ENCODE measurements at places on chromosomes 12 and 14. TPM values are rescaled to one million over a fixed set of nuclear protein-coding genes. Genes with fewer than 3 reads are reported as not detected.

DNA sequence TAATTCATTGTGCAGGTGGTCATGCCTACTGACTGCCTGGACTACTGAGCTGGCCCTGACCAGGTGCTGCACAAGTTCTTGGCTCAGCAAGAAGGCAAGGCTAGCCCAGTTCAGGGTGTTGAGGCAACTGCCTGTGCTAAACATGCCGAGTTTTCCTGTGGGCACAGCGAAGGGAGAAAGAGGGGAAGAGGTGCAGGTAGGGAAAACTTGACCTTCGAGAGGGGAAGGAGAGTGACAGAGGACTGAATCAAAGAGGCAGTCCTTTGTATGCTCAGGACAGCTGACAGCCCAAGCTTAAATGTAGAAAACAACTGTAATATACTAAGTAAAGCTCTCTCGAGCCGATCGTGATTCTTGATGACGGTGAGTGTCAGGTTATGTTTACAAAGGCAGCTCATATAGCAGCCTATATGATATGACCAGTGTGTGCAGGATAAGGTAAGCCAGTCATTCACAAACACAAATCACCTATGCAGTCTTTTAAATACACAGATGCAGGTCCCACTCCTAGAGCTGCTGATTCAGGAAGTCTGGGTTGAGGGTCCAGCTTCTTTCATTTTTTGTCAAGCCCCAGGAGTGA, 2.6 kb downstream of the IRAK3 start:
- no peaks in the 10 kb centered on the region for H3K36me3 ChIP-seq
- H3K27ac ChIP-seq: no peak overlapping the region
- no peaks in the 10 kb centered on the region for H3K27me3 ChIP-seq
- H3K4me3 ChIP-seq: no peak overlapping the region

GRCh38 chr14:22497671-22498093, 91.3 kb downstream of the DAD1 start:
- H3K36me3 ChIP-seq: no peaks in the 10 kb centered on the region
- no peak for DNase-seq
- H3K4me3 ChIP-seq: peak overlapping the region; percentile 17
- peak overlapping the region; percentile 66 for H3K27ac ChIP-seq
- peaks cover 45% of the 10 kb centered on the region for H3K4me1 ChIP-seq

DNA sequence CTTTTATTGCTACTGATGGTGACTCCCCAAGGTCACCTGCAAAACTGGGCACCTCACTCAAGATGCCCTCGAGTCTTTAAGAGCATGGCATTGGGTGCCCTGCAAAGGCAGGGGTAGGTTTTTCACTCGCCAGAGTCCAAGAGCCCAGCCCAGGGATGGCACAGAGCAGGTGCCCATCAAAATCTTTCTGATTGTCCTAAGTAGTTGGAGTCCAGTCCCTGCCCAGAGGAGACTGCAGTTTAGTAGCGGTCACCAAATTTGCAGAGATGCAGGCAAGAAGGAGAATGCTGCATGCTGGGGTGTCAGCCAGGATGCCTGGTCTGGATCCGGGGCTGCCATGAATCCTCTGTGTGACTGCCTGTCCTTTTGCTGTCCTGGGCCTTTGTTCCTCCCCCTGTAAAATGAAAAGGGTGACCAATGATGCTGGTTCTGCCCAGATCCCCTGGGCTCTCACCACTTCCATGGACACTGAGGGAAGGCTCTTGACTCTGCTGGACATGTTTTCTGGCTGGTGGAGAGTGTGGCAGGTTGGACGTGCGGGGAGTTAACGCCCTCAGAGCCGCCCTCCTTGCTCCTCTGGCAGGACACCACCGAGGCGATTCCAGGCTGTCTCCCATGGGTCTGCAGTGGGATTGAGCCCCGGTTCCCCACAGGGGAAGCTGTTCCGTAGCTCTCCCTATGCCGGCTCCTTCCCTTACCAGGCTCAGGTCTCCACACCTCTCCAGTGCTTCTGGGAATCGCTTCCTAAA, 41.3 kb downstream of the DLK1 start:
- no peak overlapping the region for H3K27ac ChIP-seq
- H3K4me1 ChIP-seq: no peaks in the 10 kb centered on the region
- H3K4me3 ChIP-seq: no peak overlapping the region
- no peaks in the 10 kb centered on the region for H3K27me3 ChIP-seq

- no peak overlapping the region for H3K4me3 ChIP-seq
- H3K36me3 ChIP-seq: no peaks in the 10 kb centered on the region
- H3K27ac ChIP-seq: no peak overlapping the region
- no peaks in the 10 kb centered on the region for H3K27me3 ChIP-seq
- no peaks in the 10 kb centered on the region for H3K4me1 ChIP-seq
Measured at GRCh38 chr14:104524726-104525125, 54.8 kb upstream of the C14orf180 start.

The BBOF1 gene
- total RNA-seq: 4.6 TPM

- peaks cover 23% of the 10 kb centered on the region for H3K4me1 ChIP-seq
- H3K4me3 ChIP-seq: no peak overlapping the region
- peaks cover 27% of the 10 kb centered on the region for H3K36me3 ChIP-seq
- no peak overlapping the region for H3K27ac ChIP-seq
Measured at GRCh38 chr12:122988036-122988435, 7.6 kb downstream of the ARL6IP4 start.

DNA sequence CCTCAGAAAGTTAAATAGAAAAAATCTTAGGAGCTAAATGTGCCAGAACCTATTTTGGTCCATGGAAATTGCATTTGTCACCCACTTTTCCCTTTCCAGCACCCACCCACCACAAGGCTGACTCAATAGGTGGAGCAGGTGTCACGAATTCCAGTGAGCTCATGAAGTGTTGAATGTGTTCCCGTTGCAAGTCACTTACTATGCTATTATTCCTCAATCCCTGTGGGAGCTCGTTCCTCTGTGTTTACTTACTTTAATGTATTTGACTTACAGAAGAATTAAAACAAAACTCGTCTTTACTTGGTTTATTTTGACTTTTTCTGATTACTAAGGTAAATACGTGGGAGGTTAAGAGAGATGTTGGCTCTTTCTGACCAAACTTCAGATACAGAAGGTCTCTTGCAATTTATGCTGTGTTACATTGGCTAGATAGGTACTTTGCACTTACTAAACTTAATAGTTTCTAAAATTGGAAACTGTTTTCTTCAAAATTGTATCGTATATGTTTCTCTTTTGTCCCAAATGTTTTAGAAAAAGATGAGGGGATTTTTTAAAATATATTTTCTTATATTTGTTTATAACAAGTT, 269.4 kb upstream of the NOVA1 start:
- no peak overlapping the region for H3K4me3 ChIP-seq
- DNase-seq: no peak
- peaks cover 5% of the 10 kb centered on the region for H3K4me1 ChIP-seq
- no peaks in the 10 kb centered on the region for H3K36me3 ChIP-seq
- no peak overlapping the region for H3K27ac ChIP-seq
- no peaks in the 10 kb centered on the region for H3K27me3 ChIP-seq

- no peak overlapping the region for H3K27ac ChIP-seq
- peak overlapping the region; percentile 40 for H3K4me3 ChIP-seq
- peaks cover 100% of the 10 kb centered on the region for H3K27me3 ChIP-seq
Measured at GRCh38 chr12:53999559-54000115, 324 bp upstream of the HOXC9 start.

- no peak for DNase-seq
- no peak overlapping the region for H3K27ac ChIP-seq
- no peaks in the 10 kb centered on the region for H3K36me3 ChIP-seq
Measured at GRCh38 chr12:79071498-79071897, 206.9 kb downstream of the SYT1 start.

The PROX2 gene
- not detected for total RNA-seq

DNA sequence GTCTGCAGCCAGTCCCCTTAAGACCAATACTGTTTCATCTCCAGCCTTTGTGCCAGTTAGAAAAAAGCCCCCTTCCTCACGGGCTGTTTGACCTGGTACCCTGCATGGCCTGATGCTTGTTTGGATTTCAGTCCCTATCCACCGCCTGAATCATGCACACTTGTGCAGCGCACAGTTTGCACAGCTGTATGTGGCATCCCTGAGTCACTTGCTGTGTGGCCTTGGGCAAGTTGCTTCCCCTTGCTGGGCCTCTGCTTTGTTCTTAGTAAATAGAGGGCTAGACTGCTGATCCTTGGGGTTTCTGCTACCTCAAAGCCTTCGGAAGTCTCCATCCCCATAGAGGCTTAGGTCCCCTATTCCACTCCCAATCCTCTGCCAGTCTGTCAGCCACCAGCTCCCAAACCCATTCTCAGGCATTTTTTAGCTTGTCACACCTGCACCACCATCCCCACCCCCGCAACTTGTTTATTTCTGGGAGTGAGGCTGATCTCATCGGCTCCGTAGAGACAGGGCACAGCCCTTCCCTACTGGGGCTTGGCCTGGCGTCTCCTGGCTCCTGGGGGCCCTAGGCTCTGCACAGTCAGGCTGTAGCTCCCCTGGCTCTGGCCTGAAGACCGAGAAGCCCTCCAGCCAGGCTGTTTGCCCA, 8.8 kb downstream of the KRT80 start:
- H3K27me3 ChIP-seq: no peaks in the 10 kb centered on the region
- DNase-seq: peak; percentile 33
- no peak overlapping the region for H3K4me3 ChIP-seq

GRCh38 chr14:27320261-27320660, 722.4 kb upstream of the NOVA1 start:
- H3K4me3 ChIP-seq: no peak overlapping the region
- H3K4me1 ChIP-seq: no peaks in the 10 kb centered on the region
- no peaks in the 10 kb centered on the region for H3K36me3 ChIP-seq
- H3K27ac ChIP-seq: no peak overlapping the region
- H3K27me3 ChIP-seq: no peaks in the 10 kb centered on the region
- no peak for DNase-seq

The SPATS2 gene
- 3.0 TPM for total RNA-seq

DNA sequence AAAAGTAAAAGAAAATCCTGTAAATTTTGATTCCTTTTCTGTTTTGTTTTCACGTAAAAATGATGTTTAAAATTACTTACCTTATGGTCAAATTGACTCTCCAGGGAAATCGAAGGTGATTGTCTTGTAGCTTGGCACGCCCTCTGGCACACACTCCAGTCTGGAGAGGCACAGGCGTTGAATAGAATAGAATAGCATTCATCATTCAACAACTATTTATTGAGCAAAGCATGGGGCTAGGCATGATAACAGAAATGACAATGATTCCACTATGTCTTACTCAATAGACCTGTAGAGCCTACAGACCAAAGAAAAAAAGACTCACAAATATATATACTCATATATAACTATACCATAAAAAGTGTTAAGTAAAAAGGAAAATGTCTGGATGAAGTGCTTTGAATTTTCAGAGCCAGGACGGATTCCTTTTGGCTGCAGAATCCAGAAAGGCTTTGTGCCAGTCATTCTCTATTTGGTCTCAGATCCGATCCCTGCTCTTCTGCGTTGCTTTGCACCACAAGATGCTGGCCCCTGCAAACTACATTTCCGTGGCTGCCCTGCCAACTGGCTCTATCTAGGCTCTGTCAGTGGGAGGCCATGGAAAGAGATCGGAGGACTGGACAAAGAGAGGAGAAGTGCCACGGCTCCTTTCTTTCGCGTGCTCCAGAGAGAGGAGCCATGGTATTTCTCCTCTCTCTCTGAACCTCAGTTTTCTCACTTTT, 231.8 kb downstream of the CRADD start:
- no peaks in the 10 kb centered on the region for H3K4me1 ChIP-seq
- no peak overlapping the region for H3K27ac ChIP-seq
- no peaks in the 10 kb centered on the region for H3K36me3 ChIP-seq
- DNase-seq: peak; percentile 23

The NYNRIN gene
- 7.1 TPM for total RNA-seq

DNA sequence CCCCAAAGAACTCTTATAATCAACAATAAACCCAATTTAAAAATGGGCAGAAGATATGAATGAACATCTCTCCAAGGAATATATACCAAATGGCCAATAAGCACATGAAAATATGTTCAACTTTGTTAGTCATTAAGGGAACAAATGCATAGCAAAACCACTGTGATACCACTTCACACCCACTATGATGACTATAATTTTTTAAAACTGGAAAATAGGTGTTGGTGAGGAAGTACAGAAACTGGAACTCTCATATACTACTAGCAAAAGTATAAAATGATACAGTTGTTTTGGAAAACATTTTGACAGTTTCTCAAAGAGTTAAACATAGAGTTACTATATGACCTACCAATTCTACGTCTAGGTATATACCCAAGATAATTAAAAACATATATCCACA, 9.4 kb upstream of the HEATR5A start:
- no peaks in the 10 kb centered on the region for H3K4me1 ChIP-seq
- H3K4me3 ChIP-seq: no peak overlapping the region
- no peak overlapping the region for H3K27ac ChIP-seq
- no peaks in the 10 kb centered on the region for H3K36me3 ChIP-seq

GRCh38 chr12:70486588-70486987, 120.5 kb downstream of the KCNMB4 start:
- no peaks in the 10 kb centered on the region for H3K27me3 ChIP-seq
- H3K36me3 ChIP-seq: no peaks in the 10 kb centered on the region
- H3K4me3 ChIP-seq: no peak overlapping the region
- H3K4me1 ChIP-seq: no peaks in the 10 kb centered on the region
- no peak overlapping the region for H3K27ac ChIP-seq

The KRT85 gene
- total RNA-seq: not detected

GRCh38 chr12:121300083-121300819, 3.7 kb upstream of the CAMKK2 start:
- H3K4me1 ChIP-seq: peaks cover 18% of the 10 kb centered on the region
- H3K27ac ChIP-seq: no peak overlapping the region
- H3K36me3 ChIP-seq: no peaks in the 10 kb centered on the region
- H3K27me3 ChIP-seq: no peaks in the 10 kb centered on the region
- DNase-seq: no peak
- H3K4me3 ChIP-seq: no peak overlapping the region

The COX8C gene
- total RNA-seq: 2.0 TPM

The TGM1 gene
- not detected for total RNA-seq

DNA sequence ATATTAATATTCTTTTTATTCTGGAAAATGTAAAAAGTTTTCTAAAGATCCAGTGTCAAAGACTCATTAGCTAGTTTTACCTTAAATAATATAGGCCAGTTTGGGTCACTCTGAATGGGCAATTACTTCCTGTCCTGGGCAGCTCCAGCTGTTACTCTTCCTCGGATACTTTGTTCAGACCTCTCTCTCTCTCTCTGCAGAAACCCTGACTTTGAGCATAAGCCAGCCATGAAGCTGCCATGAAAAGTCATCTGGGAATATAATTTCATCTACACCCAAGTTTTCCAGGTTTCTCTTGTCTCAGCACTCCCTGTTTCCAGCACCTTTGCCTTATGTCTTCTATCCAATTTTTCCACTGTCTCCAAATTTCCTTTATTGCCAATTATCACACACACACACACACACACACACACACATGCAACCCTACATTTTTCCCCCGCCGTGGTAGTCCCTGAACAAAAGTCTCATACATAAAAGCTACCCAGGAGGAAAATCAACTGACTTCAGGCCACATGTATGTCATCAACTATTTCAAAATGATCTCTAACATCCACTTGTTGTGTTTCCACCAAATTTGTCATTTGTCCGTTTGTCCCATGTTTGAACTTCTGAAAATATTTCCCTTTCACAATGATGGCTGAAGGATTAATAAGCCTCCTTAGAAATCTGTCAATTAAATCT, 318.1 kb downstream of the SSPN start:
- DNase-seq: no peak
- H3K27ac ChIP-seq: no peak overlapping the region
- no peaks in the 10 kb centered on the region for H3K4me1 ChIP-seq
- H3K36me3 ChIP-seq: no peaks in the 10 kb centered on the region
- no peak overlapping the region for H3K4me3 ChIP-seq

The PTGDR gene
- 1.7 TPM for total RNA-seq

The PLEK2 gene
- total RNA-seq: not detected

The RASSF8 gene
- total RNA-seq: 27.6 TPM

- H3K27ac ChIP-seq: peak overlapping the region; percentile 71
- no peaks in the 10 kb centered on the region for H3K27me3 ChIP-seq
- DNase-seq: no peak
- no peak overlapping the region for H3K4me3 ChIP-seq
- H3K36me3 ChIP-seq: peaks cover 64% of the 10 kb centered on the region
Measured at GRCh38 chr14:103408491-103409155, 23.4 kb downstream of the MARK3 start.

GRCh38 chr14:56193347-56193746, 75.1 kb downstream of the PELI2 start:
- no peak overlapping the region for H3K27ac ChIP-seq
- H3K4me1 ChIP-seq: peaks cover 9% of the 10 kb centered on the region
- H3K4me3 ChIP-seq: no peak overlapping the region
- no peak for DNase-seq

Measured in heart left ventricle (tissue), 16 donors.